Stimulated activated CD8-positive, alpha-beta memory T cell treated with anti-CD3 and anti-CD28 coated beads, Interleukin-4, amount 100 ng/mL, for 4 hours (primary cell): ENCODE measurements at places on chromosomes 1 and 21.

- DNase-seq, result no peak
These were observed 34.0 kb downstream of the ELK4 start for GRCh38 chr1:205597691-205598314.

- DNase-seq, result no peak
These were observed 8.6 kb upstream of the RCAN1 start for GRCh38 chr21:34623516-34623915.

- DNase-seq, result peak; percentile 14
These were observed 85.4 kb upstream of the OLIG2 start for GRCh38 chr21:32940079-32941014.

DNA sequence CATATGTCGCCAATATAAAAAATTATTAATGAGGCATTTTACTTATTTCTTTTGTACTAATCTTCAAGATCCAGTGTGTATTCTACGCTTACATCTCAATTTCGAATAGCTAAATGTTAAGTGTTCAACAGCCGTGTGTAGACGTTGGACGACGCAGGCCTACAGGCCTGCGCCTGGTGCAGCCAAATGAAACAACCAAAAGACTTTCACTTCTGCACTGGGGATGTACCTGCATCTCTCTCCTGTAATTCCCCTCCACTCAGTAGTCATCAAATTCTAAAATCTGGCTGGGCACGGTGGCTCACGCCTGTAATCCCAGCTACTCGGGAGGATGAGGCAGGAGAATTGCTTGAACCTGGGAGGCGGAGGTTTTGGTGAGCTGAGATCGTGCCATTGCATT lies 76.8 kb upstream of the HNRNPU start:
- DNase-seq, result no peak

DNA sequence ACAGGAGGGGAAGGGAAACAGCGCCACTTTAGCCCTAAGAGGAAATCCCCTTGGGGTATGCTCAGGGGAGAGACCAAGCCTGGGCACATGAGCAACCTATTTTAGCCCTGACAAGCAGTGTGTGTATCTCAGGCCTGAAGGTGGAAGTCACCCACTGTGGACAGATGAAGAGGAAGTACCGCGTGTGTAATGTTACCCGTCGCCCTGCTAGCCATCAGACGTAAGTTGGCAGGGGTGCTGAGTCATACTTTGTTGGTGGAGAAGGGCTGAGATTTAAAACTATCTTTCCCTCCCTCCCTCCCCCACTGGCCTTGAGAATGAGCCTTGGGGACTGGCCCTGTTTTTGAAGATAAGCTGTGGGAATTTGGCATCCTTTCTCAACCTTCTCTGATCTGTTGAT lies 11.2 kb downstream of the AGO1 start:
- no peak for DNase-seq

DNA sequence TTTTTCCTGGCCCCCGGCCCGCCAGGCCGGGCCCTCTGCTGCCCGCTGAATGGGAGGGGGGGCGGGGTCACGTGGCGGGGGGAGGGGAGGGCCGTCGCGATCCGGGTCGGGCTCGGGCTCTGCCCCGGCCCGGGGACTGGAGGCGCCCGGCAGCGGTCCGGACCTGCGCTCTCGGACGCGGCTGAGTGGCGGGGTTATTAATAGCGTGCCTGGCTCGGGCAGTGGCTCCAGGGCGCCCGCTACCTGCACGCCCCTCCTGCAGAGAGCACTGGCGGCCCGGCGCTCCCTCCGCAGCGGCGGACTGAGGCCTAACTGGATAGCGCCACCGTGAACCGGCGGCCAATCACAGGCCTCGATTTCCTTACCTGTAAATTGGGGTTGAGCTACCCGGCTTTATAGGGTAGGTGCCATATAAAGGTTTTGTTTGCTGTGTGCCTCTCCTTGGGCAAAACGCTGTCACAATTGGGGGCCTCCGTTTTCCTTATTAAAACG lies 28.1 kb downstream of the AHDC1 start:
- no peak for DNase-seq

GRCh38 chr1:50354813-50355212 lies 68.4 kb downstream of the DMRTA2 start:
- DNase-seq, result no peak

DNA sequence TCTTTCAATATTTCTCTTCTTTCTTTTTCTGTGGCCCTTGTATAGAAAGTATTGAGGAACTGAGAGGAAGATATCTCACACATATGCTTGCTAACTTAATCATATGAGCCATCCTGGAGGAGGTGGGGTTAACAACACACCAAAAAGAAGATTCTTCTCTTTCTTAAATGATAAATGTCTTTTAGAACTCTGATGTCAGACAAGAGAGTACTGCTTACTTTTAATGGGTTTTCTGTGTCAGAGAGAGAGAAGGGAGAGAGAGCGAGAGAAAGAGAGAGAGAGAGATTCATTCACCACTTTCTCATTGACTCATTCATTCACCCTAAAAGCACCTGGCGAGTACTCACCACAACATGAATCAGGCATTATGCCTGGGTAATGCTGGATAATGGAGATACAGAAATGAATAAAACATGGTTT lies 250.3 kb upstream of the SGIP1 start:
- no peak for DNase-seq

DNA sequence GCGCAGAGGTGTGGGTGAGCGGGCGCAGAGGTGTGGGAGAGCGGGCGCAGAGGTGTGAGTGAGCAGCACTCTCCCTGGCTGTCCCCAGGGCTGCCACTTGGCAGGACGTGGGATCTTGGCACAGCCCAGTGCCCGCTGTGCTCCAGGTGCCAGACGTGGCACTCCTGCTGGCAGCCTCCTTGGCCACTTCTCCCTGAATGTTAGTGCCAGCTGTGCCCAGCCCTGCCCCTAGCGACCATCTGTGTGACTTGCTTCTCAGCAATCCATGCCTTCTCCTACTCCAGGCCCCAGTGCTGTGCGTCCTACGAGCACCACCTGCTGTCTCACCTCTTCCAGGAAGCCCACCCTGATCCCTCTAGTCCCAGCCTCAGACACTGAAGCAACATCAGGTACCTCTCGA lies 30.5 kb downstream of the KRTAP10-1 start:
- no peak for DNase-seq

- no peak for DNase-seq
These were observed 69.8 kb downstream of the TNFSF18 start for GRCh38 chr1:172980971-172981370.

DNA sequence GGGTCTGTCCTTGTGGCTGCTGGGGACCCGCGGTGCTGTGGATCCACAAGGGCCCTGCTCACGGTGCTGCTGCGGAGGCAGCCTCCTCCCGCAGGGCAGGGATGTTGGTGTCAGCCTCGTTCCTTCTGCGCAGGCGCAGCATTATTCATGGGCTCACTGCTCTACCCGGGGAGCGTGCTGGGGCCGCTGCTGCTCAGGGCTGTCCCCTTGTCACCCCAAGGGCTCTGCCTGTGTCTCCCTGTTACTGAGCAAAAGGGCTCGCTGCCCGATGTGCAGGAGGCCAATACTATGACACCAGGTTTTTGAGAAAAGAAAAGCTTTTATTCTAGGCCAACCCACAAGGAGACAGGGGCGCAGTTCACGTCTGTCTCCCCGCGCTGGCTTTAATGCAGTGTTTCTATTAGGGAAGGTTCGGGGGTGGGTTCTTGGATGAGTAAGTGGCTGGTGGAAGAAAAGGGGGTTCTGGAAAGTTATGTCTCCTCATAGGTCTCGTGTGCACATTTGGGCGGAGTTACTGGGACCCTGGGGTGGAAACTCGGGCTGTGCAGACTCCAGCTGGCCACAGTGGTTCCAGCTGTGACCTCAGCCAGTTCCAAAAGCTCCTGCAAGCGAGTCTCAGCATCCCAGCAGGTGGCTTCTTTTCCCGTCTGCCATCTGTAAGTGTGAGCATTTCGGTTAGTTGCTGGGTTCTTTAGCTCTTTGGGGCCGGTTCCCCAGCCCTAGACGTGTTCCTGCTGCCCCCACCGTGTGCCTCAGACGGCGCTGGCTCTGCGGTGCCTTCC lies 40.8 kb upstream of the LRRC3 start:
- no peak for DNase-seq

DNA sequence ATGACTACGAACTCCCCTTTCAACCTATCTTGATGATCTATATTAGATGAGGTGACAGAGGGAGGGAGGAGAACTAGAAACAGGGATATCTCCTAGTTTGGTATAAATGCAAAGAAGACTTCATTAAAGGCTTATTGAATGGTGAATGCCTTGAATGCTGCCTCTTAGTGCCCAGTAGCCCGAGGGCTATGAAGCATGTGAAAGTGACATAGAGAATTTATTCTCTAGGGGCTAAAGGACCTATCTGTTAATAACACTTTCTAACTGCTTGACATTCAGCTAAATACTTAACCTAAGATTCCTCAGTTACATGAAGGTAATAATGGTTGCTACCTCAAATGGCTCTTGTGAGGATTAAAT lies 764.1 kb downstream of the LTN1 start:
- DNase-seq, result no peak

GRCh38 chr1:82697965-82698364 lies 897.2 kb downstream of the ADGRL2 start:
- no peak for DNase-seq

DNA sequence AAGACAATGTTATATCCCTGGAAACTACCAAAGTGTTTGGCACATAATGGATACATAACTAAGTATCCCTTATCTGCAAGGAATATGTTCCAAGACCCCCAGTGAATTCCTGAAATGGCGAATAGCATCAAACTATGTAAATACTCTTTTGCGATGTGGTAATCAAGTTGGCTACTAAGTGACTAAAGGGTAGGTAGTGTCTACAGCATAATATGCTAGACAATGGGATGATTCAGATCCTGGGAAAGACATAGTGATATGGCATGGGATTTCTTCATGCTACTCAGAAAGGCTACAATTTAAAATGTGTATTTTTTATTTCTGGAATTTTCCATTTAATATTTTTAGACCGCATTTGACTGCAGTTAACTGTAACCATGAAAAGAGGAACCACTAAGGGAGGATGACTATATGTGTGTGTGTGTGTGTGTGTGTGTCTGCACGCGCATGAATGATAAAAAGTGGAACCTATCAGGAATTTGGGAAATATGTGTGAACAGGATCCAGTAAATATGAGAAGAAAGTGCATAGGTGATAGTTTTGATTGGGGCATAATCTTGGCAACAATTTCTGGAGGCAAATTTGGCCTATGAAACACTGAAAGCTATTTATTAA lies 1899.9 kb downstream of the NCAM2 start:
- no peak for DNase-seq

DNA sequence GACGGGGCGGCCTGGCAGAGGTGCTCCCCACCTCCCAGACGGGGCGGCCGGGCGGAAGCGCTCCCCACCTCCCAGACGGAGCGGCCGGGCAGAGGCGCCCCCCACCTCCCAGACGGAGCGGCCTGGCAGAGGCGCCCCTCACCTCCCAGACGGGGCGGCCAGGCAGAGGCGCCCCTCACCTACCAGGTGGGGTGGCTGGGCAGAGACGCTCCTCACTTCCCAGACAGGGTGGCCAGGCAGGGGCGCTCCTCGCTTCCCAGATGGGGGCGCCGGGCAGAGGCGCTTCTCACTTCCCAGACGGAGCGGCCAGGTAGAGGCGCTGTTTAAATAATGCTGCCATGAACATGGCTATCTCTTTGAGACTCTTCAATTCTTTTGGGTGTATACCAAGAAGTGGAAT lies 43.7 kb upstream of the ATP6V1G3 start:
- DNase-seq, result no peak

DNA sequence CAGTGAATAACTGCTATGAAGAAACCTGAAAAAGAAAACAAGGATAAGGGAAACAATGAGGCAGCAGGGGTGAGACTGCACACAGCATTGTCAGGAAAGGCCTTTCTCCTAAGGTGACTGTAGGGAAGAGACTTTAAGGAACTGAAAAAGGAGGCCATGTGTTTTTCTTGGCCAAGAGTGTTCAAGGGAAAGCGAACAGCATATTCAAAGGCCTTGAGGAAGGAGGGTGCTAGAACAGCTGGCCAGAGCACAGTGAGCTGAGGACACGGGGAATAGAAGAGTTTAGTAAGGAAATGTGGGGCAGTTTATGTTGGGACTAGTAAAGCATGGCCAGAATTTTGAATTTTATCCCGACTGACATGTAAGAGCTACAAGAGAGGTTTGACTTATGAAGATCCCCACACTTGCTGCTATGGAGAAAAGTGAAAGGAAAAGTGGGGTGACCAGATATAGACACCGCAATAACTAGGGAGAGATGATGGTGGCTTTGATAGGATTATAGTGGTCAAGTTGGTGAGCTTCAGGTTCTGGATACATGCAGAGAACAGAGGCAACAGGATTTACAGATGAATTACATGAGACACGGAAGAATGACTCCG lies 1.4 kb downstream of the RWDD2B start:
- no peak for DNase-seq

- no peak for DNase-seq
These were observed 5.9 kb upstream of the BARHL2 start for GRCh38 chr1:90722874-90723589.

DNA sequence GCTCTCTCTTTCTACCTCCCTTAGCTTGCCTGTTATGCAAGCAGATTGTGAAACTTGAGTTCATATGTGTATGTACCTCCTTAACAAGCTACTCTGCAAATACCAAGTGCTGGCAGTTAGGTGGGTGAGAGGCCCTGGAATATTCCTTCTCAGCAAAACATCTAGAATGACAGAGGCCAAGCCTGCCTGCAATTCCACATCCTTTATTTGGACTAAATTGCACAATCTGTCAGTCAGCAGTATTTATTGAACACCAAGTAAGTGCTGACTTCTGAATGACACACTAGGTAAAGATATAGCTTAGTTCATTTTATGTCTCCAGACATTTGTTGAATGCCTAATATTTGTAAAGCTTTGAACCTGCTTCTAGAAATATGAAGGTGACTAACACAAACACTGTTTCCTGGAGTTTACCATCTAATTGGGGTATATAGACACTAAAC lies 87.5 kb downstream of the RGL1 start:
- no peak for DNase-seq

DNA sequence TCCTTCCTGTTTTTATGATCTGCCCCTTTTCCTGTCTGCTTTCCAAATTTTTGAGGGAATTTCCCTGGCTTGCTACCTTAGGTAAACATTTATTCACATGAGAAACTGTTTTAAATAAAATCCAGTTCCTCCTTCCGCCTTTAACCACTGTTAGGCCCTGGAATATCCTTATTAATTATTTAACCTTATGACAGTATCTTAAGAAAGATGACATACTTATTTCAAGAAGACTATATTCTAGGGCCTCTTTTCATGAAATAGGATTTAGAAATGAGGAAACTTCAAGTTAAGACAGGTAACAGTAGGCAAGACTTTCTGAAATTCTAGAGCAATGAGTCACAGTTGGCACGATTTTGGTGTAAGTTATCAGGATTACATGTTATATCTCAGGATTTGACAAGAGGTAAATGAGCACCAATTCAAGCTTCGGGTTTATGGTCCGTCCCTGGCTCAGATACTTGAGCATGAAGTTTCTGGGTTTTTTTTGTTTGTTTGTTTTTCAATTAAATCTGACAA lies 2.0 kb upstream of the TNFSF18 start:
- DNase-seq, result no peak

DNA sequence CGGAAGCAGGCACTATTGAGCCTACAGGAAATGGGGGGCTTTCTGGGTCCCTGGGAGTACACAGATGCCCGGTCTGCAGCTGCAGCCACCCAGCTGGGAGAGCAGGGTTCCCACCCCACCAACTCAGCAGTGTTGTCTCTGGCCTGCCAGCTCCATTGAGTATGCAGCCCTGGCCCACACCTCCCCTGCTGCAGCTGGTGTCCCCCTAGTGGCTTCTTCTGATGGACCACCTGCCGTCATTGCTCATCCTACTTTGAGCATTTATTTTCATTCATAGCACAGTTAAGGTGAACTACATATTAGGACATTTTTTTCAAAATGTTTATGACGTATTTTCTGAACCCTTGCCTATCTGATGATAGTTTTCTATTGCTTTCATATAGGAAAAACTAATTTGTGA lies 189.8 kb upstream of the LYPLAL1 start:
- DNase-seq, result no peak
